Peyer's patch (tissue), 4 donors: ENCODE measurements at places on chromosomes 1 and 21. TPM values are rescaled to one million over a fixed set of nuclear protein-coding genes. Genes with fewer than 3 reads are reported as not detected.

Gene MARK1
- 2.5 TPM for total RNA-seq

Gene PTPRU
- total RNA-seq = 4.8 TPM

Gene NDUFS2
- total RNA-seq = 157 TPM

Gene SHISAL2A
- total RNA-seq = not detected

Gene DEPDC1
- 9.1 TPM for total RNA-seq

Gene ANXA9
- not detected for total RNA-seq

Gene DCLRE1B
- total RNA-seq = 0.53 TPM

Gene MPL
- not detected for total RNA-seq
